ENCODE measurements at places on chromosomes 4 and X.

- DNase-seq = no peak
These were observed 682.4 kb upstream of the PABPC4L start for GRCh38 chr4:134883831-134884449.

- DNase-seq = no peak
These were observed 177.2 kb downstream of the TSPAN5 start for GRCh38 chr4:98481167-98481566.

GRCh38 chrX:70479247-70479921 is 34.7 kb downstream of the DLG3 start:
- DNase-seq = peak; percentile 74

DNA sequence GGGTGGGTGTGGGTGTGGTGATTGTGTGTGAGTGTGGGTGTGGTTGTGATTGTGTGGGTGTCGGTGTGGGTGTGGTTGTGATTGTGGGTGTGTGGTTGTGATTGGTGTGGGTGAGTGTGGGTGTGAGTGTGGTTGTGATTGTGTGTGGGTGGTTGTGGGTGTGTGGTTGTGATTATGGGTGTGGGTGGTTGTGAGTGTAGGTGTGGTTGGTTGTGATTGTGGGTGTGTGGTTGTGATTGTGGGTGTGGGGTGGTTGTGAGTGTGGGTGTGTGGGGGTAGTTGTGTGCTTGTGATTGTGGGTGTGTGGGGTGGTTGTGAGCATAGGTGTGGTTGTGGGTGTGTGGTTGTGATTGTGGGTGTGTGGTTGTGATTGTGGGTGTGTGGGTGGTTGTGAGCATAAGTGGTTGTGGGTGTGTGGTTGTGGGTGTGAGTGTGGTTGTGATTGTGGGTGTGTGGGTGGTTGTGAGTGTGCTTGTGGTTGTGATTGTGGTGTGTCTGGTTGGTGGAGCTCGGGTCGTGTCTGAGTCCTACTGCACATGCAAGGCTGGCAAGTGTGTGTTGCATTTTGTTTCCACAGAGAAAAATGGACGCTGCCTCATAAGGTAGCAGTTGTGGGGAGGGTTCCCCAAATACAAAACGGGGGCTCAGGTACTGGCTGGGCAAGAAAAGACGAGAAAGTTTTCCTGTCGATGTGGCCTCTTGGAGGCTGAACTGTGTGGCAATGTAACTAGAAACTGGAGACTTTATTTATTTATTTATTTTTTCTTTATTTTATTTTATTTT is 116.7 kb downstream of the UBE2K start:
- DNase-seq = peak; percentile 25

- DNase-seq = no peak
These were observed 43.3 kb downstream of the TMEM165 start for GRCh38 chr4:55439023-55439422.

DNA sequence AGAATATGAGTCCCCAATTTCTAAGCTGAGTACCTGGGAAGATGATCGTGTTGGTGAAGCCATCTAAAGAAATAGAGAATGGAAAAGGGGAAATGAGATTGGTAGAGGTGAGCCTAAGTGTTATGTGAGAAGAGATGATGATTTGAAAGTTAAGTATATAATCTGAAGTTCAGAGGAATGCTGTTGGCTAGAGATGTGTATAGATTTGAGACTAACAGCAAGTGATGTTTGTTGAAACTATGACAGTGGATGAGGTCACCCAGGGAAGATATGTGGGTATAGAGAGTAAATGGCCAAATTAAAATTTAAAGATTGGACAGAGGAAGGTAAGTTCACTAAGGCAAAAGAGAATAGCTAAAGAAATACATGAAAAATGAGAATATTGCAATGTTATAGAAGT is 324.2 kb downstream of the MAPK10 start:
- DNase-seq = peak; percentile 9

DNA sequence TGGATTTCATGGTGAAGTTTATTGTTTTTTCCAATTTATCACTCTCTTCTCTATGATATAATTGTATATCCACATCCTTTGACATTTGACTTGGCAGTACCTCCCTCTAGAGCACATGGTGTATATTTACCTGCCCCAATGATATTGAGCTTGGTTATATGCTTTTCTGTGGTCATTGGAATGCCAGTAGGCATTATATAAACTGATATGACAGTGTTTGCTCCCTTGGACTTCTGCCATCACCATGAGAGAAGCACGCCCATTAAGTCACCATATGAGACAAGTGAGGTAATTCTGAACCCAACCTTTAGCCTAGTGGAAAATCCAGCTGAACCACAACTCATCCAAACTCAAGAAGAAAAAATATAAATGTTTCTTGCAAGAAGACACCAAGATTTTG is 2761.5 kb downstream of the ARAP2 start:
- no peak for DNase-seq

- DNase-seq = peak; percentile 4
These were observed 2519.6 kb downstream of the ARAP2 start for GRCh38 chr4:33724685-33725084.

DNA sequence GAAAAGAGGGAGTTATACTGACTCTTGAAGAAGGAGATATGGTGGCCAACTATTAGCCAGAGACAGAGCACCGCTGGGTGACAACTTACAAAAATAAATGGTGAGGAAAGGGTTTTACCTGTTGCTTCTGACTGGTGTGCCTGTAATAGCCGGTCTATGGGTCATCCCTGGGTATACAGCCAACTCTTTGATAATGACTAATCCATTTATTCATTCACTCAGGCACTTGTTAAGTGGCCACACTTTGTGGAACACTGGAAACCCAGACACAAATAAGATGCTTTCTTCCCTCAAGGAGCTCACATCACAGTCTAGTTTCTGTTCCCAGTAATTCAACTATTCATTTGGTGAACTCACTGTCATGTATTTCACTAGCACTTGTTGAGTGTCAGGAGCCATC is 13.2 kb upstream of the CAPN6 start:
- no peak for DNase-seq

DNA sequence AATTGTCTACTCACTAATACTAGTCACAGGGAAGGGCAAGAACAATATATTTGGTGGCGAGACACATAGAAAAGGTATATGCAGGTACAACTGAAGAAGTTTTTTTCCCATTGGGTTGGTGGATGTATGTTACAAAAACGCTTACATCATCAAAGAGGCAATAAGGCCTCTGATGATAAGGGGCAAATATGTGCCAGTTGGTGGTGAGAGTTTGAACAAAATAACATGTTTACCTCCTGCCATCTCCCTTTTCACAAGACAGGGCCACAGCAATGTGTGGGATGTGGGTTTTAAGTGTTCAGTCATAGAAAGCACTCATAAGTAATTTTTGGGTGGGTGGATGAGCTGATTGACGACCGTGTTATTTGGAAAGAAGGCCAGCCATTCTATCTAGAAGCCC is 41.7 kb downstream of the PAGE2 start:
- no peak for DNase-seq

DNA sequence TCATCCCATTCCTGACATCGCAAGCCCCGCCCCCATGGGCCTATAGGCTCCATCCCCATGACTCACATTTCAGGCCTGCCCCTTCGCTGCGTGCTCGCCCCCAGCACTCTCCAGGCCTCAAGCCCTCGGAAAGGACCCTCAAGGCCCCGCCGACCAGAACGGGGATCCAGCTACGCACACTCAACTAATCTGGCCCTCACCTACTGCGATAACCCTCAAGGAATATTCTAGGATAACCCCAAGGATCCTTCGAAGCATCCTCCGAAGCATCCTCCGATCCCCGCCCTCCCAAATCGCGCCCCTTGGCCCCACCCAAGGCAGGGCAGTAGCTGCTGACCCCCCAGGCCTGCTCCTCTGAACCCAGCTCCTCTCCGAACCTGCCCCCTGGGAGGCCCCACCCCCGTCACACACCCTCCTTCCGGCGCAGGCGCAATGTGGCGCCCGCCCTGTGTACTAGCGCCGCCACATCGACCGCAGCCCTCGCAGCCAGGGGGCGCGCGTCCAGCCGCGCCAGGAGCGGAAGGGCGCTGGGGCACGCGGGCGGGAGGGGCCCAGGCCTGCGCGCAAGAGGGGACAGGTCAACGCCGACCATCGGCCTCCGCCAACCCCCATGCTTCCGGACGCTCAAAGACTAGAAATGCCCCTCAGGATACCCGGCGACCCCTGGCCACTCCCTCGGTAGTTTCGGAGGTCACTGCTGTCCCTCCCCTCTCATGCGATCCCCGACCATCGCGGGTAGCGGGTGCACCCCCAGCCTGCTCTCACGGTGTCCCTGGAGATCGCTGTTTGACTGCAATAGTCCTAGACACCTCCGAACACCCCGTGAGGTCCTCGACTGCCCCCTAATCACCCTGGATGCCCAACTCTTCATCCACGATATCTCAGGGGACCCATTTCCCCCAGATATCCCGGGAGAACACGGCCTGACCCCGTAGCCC is 6.4 kb upstream of the MAGIX start:
- DNase-seq = peak; percentile 91

GRCh38 chr4:145538596-145538995 is 56.9 kb downstream of the SMAD1 start:
- DNase-seq = no peak

- peak; percentile 91 for DNase-seq
These were observed 35.9 kb downstream of the ANKRD17 start for GRCh38 chr4:73222466-73223257.

- DNase-seq = no peak
These were observed 7.3 kb upstream of the INTS6L start for GRCh38 chrX:135513130-135513515.

- no peak for DNase-seq
These were observed 315.0 kb upstream of the NR3C2 start for GRCh38 chr4:148757171-148757570.

DNA sequence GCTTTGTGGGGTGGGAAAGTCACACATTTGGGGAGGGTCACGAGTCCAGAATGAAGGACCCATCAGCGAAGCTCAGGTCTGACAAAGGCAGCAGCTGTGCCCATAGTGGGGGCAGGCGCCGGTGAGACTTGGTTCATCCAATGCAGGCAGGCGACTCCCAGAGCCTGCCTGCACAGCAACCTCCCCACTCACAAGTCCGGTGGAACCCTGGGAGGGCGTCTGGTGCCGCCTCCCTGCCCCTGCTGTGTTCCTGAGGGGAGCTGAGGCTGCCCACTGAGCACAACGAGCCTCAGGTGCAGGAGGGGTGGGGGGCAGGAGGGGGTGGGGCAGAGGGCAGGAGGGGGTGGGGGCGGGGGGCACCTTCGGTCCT is 13.7 kb downstream of the LRPAP1 start:
- DNase-seq = no peak

DNA sequence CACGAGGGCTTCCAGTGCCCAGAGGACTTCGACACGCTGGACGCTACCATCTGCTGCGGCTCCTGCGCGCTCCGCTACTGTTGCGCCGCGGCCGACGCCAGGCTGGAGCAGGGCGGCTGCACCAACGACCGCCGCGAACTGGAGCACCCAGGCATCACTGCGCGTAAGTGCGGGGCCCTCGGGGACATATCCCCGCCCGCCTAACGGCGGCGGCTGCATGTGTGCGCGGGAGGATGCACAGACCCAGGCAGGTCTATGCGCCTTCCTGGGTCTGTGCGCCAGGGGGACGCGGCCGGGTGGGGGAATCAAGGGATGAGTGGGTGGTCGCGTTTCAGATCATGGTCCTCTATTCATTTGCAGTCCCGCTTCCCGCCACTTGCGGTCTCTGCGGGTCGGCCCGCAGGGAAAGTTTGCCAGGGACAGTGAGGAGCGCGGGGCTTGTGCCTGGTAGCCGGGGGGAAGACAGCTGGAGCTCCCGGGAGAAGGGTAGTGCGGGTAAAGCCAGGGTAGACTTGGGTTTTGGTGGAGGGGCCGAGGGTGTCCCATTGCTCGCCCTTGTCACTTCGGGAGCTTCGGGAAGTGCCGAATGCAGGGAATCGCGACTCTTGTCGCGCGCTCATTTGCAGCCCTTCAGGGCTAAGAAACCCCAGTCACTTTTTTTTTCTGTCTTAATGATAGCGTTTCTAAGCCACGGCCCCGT is 1.0 kb downstream of the SHISA3 start:
- no peak for DNase-seq

GRCh38 chr4:104752337-104752736 is 257.6 kb upstream of the CXXC4 start:
- DNase-seq = no peak

DNA sequence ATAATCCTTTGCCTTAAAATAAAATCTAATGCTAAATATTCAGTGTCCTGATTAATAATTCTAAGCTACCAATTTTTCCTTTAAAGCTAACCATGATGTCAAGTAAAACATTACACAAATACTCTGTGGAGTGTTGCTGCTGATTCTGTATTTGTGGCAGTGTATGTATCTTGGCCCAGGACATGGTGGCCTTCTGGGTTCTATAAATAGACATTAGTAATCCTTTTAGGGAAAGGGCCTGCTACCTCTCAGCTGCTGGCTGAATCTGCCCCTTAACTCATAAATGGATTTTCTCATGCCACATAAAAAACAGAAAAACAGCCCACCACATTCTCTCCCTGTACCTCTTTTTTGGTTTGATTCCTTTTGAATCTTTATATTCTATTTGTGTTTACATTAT is 1.2 kb upstream of the XK start:
- DNase-seq = no peak

GRCh38 chrX:38880296-38880854 is 79.1 kb downstream of the MID1IP1 start:
- peak; percentile 16 for DNase-seq

- DNase-seq = no peak
These were observed 356.2 kb upstream of the GATB start for GRCh38 chr4:152117054-152117453.

- peak; percentile 50 for DNase-seq
These were observed 68.4 kb downstream of the RHOH start for GRCh38 chr4:40264995-40265909.

DNA sequence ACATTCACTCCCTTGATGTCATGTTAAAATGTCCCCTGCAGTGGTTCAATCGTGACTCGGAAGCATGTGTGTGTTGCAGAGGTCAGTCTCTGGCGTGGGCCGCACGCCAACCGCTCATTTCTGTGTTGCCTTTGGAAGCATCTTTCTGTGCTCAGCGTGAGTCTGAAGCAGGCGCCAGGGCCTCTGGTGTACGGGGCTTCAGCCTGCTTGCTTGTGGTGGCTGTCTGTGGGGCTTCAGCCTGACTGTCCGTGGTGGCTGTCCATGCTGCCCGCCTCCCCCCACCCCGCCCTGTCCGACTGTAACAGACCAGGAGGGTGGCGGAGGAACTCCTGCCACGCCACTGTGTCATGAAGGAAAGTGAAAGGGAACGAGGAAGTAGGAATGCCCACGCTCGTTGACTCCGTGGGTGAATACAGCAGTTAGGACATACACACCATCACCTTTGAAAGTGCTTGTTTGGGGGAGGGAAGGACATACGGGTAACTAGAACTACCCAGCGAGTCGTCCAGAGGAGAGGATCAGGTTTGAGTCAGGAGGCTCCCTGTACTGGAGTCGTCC is 14.7 kb upstream of the CLCN4 start:
- no peak for DNase-seq

- DNase-seq = no peak
These were observed 91.2 kb downstream of the ARHGAP10 start for GRCh38 chr4:147823130-147823529.

DNA sequence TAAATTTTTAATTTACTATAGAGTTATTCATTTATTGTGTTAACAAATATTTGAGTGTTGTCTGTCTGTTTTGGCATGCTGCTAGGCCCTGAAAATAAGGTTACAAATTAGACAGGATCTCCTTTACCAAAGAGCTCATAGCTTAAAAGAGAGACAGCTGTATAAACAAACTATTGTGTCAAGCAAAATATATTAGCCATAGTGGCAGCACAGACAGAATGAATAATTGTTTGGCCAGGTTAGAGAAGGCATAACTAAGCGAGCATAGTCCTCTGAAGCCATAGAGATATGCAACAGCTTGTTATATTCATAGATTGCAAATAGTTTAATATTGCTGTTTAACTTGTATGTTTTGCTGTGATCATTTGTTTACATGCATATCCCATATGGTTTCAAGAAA is 66.7 kb upstream of the NDUFC1 start:
- no peak for DNase-seq

GRCh38 chrX:72026341-72027023 is 105.2 kb downstream of the RTL5 start:
- DNase-seq = no peak

Data from fibroblast of skin of right quadriceps (primary cell).